Muscle of back (tissue), 13 donors: ENCODE measurements at places on chromosomes 5 and 9. TPM values are rescaled to one million over a fixed set of nuclear protein-coding genes. Genes with fewer than 3 reads are reported as not detected.

ECM2 gene
- polyA plus RNA-seq: 22.1 TPM

PGGT1B gene
- polyA plus RNA-seq: 23.6 TPM

KCTD16 gene
- polyA plus RNA-seq: 0.07 TPM

SLC25A2 gene
- polyA plus RNA-seq: not detected

PRR16 gene
- 5.0 TPM for polyA plus RNA-seq

GABRA6 gene
- not detected for polyA plus RNA-seq

CCDC192 gene
- 1.0 TPM for polyA plus RNA-seq
